ENCODE measurements at places on chromosomes 5 and 9.

GRCh38 chr5:127805448-127805847 lies 102.3 kb downstream of the CCDC192 start:
- DNase-seq = no peak

DNA sequence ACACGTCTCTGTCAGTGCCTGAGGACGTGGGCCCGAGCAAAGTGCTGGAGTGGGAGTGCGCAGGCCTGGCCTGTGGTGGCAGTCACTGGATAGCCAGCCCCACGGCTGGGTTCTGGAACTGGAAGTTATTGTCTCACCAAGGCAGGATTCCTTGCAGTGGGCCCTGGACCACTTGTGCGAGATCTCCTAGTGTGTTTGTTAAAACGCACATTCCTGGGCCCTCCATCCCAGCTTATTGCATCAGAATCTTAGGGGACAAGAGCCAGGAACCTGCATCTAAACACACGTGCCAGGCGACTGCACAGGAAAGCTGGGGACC lies 26.9 kb downstream of the PTPA start:
- no peak for DNase-seq

DNA sequence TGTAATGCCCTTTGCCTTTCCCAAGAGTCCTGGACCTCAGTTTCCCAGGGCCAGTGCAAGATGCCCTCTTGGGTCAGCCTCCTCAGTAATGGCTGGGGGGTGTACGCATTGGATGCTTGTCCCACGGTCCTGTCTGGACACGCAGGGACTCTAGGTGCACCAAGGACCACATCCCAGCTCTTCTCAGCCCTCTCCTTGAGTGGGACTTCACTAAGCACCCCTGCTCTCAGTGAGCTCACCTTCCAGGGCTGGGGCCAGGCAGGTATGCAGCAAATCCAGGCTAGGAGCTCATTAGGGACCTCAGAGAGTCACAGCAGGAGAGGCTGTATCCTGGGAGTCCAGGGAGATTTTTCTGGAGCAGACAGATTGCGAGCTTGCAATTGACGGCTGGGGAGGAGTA lies 59.8 kb downstream of the MACROH2A1 start:
- DNase-seq = no peak

DNA sequence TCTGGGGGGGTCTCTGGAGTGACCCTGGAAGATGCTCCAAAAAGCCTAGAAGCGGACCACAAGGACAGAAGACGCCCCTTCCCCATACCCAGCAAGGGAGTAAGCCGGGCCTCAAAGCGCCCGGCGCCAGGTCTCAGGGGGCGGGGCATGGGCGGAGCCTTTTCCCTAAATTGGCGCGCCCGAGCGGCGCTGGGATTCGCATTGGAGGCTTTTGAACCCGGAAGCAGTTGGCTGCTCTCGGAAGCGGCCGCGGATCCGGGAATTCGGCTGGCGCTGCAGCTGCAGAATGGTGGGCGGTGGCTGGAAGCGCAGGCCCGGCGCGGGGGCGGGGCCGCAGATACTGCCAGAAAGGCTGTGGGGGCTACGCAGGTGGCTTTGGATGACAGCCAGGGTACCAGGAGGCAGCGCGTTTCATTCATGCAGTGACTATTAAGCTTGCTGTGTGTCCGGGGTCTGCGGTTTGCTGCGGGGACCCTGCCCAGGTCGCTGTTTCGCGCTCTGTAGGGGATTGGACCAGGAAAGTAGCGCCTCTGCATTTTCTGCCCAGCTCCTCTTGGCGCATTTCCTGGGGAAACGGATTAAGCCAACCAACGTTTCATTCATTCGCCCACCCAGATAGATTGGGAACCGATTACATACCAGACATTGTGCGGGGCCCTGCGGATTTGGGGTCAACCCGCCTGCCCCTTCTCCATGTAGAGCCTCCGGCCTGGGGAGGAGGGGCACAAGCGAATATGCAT lies 83.0 kb upstream of the FREM1 start:
- DNase-seq = peak; percentile 99

DNA sequence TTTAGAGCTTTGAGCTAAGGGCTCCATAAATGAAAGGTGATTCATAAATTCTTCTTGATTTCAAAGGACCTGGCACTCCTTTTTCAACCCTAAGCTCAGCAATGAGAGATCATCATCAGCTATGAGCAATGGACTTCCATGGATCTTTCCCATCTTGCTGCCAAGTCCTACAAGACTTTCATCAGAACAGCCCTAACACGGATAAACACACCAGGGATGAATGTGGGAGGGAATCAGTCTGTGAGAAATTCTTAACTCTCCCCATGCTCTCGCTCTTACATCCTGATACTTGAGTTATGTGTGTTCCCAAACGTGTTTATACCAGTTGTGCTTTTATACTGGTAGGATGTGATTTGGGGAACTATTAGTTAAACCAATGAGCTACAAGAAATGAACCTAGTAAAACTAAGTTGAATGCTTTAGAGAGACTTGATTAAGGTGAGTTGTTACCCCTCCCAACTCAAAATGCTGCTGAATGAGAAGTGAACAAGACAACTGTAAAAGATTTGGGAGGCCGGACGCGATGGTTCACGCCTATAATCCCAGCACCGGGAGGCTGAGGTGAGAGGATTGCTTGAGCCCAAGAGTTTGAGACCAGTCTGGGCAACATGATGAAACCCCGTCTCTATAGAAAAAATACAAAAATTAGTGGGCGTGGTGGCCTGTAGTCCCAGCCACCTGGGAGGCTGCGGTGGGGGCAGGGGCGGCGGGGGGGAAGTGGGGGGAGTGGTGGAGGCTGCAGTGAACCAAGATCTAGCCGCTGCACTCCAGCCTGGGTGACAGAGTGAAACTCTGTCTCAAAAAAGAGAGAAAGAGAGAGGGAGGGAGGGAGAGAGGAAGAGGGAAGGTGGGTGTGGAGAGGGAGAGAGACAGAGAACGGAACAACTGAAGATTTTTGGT lies 5.2 kb upstream of the RPL26L1 start:
- DNase-seq = no peak

DNA sequence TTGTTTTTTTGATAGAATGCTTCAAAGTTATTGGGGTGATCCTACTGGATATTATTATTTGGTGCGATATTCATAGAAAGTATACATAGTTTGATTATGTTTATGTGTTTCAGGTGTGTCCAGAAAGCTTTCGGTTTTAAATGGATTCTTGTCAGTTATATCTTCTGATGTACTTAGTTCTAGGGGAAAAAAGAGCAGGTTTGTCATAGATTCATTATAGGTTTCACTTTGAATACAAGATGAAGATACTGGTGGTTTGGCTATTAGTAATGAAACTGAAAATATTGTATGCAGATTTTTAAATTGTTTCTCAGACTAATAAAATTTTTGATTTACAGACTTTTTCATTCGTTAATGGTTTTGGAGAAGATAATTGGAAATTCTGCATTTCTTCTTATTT lies 98.9 kb downstream of the MAN2A1 start:
- no peak for DNase-seq

GRCh38 chr9:72297516-72297915 lies 67.5 kb downstream of the ZFAND5 start:
- no peak for DNase-seq

DNA sequence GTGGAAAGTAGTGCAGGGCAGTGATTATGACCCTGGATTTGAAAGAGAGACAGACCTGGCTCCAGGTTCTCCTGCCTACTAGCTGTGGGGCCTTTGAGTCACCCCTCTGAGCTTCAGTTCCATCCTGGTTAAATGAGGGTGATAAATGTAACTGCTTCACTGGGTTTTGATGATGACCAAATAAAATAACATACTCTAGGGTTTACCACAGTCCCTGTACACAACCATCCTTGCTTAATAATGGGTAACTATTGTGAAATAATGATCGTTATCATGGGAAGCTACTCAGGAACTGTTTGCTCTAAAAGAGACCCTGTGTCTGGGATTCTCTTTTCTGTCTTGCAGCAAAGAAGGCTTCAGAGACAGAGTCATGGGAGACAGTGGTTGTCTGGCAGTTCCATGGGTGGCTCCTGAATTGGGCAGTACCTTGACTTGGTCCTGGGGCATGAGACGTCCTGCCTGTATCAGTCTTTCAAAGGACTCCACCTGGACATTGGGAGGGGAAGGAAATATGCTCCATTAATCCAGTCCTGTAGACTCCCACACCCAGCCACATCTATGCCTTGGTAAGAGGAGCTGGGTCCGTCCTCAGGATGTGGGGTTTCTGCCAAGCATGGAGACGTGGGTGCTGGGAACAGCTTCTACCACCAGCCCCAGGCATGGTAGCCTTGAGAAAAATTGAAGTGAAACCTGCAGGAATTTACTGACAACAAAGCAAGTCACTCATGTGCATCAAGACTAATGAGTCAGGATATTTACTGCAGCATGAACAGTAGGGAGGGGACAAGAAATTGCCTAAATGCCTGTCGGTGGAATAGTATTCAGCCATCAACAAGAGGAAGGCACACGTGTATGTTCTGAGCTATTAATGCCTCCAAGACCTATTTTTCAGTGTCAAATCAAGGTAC lies 23.4 kb downstream of the AKNA start:
- no peak for DNase-seq

DNA sequence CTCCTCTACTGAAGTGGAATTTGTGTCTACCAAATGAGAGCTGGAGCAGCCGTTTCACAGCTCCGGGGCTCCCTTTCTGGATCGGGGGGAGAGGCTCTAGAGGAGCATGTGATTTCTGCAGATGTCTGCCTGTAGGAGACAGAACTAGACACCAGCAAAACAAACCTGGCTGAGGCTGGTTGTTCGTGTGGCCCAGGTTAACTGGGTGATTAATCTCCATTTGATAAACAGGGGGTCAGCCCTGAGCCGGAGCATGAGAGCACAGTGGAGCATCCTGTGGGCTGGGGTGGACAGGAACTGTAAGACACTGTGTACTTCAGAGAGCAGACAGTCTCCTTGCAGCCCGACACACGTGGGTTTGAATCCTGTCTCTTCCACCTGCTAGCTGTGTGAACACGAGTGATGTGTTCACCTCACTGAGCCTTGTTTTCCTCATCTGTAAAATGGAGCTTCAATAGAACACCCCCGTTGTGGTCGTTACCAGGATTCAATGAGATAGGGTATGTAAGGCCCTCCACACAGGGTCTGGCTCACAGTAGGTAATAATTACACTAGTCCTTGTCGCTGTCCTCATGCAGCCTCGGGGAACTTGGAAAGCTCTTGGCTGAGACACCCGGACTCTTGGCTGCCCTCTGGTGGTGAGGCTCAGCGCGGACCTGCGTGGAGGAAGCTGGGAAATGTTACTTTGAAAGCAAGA lies 12.9 kb downstream of the CXCL14 start:
- peak; percentile 46 for DNase-seq

GRCh38 chr9:130149654-130150286 lies 22.4 kb upstream of the NCS1 start:
- no peak for DNase-seq

DNA sequence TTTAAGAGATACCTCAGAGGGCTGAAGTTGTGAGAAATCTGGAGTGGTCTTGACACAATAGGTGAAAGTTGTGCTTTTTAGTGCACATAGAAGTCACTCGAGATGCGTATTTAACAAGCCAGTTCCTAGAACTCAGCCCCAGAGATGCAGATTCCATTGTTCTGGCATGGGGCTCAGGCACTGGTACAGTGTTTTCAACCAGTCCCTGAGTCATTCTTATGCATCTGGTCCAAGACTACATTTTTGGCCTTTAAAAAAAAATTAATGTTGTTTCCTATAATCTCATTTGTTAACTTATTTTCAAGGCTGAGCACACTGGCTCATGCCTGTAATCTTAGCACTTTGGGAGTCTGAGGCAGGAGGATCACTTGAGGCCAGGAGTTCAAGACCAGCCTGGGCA lies 29.6 kb downstream of the PTTG1 start:
- DNase-seq = no peak

DNA sequence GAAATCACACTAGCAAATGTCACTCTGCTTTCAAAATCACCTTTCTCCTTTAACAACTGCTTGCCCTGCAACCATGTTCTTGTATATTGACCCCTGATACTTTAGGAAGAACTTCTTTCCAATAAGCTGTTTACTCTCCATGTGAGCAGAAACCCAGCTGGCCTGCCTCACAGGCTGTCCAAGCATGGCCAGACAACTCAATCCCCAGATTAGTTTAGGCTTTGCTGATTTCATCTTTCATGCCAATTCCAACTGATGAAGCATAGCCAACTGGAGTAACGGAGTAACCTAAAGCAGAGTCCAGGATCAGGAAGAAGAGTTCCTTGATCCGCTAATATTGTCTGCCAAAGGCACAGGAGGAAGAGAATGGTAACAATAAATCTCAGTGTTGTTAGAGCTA lies 56.7 kb upstream of the HTR1A start:
- no peak for DNase-seq

DNA sequence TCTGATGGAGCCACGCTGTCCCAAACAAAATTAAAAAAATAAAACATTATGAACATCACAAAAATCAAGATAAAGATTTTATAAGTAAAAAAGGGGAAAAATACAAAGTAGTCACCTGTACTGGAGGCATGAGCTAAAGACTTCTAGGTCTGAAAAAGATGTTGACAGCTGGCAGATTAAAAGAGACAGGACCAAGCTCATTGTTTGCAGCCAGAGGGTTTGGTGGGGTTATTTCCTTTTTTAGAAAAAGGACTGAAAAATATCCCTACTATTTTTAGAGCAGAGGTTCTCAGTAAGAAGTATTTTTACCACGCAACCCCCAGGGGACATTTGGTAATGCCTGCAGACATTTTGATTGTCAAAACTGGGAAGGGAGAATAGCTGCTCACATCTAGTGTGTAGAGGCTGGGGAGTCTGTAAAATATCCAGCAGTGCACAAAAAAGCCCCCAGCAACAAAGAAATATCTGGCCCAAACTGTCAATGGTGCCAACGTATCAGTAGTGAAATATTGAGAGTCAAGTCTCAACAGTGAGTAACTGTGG lies 353.4 kb downstream of the TLE1 start:
- DNase-seq = no peak

DNA sequence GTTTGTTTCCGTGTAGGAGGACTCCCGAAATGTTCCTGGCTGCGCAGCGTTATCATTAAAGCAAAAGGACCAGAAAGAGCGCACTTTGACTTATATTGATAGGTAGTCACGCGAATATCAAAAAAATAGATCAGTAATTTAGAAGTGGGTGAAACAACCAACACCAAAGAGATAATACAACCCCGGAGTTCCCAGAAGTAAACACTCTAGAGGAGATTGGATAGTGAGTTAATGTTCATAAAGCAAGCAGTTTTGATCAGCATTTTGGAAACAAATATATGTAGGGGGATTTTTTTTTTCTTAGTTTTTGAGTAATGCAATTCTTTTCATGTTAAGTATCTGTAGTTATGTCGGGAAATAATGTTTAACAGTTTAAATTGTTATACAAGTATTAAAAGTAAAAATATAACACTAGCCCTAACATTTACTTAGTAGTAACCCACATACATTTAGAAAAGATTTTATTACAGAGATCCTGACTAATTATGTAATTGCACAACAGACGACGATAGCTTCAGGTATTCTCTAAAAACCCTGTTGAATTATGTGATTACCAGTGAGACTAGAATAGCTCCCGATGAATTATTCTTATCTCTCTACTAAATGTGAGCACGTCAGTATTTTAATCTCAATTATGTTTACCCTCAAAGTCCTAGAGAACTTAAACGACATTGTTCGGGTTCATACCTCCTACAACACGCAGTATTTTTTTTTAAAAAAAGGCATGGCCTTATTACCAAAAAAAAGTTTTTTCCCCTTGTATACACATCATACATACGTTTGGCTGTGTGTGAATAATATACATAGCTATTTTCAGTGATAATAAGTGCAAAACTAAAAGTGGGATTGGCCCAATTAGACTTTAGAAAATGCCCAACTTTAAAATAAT lies 9.4 kb upstream of the NFIB start:
- no peak for DNase-seq
